ENCODE measurements at places on chromosomes 4 and X. TPM values are rescaled to one million over a fixed set of nuclear protein-coding genes. Genes with fewer than 3 reads are reported as not detected.

Gene COL4A6
- total RNA-seq, result 14.0 TPM

- DNase-seq, result no peak
Observed at GRCh38 chr4:181594188-181594587, 649.0 kb upstream of the TENM3 start.

Gene CABS1
- not detected for total RNA-seq

Gene PDE6B
- total RNA-seq, result 6.8 TPM

DNA sequence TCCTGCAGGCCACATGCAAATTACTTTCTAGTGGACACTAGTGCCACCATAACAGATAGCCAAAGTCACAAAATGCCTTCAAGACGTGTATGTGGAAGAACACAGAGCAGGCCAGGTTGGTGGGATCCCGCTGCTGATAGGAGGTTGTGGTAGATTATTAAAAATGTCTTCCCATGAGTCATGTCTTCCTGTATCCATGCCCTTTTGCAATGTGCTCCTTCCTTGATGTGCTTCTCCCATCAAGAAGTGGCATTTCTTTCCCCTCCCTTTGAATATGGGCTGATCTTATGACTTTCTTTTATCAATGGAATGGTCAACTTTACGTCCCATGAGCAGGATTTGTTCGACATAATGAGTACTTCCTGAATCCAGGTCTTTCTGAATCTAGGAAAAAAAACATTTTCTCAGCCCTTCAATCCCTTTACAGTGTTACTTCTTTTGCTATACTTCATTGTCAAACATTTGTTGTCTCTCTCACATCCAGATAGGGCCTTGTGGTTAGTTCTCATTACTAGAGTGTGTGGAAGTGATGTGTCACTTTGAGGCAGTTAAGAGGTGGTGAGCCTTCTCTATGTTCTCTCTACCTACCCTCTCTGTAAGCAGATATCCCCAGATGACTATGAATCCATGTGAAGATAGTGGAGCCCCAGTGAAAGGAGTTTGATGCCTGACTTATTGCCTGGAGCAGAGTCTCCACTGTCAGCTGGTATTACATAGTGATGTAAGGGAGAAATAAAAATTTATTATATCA lies 519.2 kb upstream of the DIPK2B start:
- DNase-seq, result no peak

Gene KCNE5
- total RNA-seq, result 0.26 TPM

Gene SYP
- total RNA-seq, result 3.1 TPM

- DNase-seq, result peak; percentile 68
Observed at GRCh38 chr4:41257257-41257901, 651 bp downstream of the UCHL1 start.

DNA sequence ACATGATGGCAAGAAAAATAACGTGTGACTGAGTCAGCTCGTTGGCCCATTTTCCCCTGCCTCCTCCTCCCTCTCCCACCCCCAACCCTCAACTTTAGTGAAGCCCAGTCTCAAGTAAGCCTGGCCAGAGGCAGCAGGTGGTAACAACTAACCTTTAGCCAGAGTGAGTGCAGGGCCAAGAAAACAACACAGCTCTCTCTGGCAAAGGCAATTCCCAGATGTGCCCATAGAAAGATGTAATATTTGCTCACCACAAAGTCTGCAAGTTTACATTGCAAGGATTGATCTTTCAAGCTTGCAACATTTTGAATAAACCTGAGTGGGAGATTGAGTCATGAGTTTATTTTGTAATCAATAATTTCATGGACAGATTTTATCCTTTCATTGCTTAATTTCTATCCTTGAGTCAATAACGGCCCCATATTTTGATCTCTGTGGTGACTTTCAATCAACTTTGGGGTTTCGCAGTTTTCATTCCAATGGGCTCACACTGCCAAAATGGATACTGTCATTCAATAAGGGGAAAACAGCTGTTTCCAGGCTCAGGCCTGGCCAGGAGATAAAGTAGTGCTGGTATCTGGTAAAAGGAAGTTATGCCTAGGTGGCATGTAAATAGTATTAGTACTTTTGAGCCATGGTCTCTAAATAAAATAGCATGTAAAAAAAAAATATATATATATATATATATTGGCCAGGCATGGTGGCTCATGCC lies 130.7 kb upstream of the TMEM164 start:
- peak; percentile 28 for DNase-seq

DNA sequence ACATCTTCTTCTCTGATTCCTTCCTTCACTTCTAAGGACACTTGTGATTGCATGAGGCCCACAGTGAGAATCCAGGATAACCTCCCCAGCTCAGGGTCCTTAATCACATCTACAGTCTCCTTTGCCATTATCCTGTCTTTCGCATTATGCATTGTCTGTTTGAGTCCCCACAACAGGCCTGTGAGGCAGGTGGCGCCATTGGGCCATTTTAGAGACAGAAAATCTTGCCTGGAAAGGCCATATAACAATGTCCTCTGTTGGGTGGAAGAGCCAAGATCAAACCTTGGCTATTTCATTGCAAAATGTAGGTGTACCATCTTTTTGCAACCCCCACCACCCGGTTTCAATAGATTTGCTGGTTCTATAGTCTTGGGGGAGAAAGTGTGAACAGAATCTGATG lies 11.8 kb upstream of the DCUN1D4 start:
- peak; percentile 74 for DNase-seq

- no peak for DNase-seq
Observed at GRCh38 chrX:129793604-129794191, 13.9 kb downstream of the SASH3 start.

DNA sequence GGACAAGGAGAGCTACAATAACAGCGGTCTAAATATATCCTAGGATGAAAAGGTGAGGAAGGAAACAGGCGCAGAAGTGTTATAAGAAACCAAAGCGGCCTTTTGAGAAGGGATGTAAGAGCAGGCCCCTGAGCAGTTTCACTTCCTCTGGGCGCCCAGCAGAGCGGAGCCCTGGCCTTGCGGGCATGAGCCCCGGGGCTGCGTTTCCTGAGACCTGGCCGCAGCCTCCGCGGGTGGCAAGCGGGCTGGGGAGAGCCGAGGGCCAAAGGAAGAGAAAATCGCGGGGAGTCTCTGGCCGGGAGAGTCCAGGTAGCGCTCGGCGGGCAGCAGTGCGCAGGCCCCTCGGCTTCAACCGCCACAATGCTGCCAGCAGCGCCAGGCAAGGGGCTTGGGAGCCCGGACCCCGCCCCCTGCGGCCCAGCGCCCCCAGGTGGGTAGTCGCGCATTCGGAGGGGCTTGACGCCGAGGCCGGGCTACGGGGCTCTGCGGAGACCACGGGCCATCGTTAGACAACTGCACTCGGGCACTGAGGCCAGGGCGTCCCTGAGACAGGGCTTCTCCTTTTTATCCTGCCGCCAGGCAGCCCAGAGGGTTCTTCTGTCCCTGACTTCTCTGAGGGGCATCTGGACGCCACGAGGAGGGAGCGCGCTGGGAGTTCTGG lies at the start of gene BANK1:
BANK1 (plus strand) TSS at position 210 of the 661 bp plus-strand sequence; CDS start at position 361, 151 bp downstream.
- DNase-seq, result peak; percentile 35

GRCh38 chr4:4762300-4762699 lies 97.2 kb upstream of the MSX1 start:
- no peak for DNase-seq

Measured in right cardiac atrium (tissue), 5 donors.